HFFc6 (cell line): ENCODE measurements at places on chromosomes 2 and 18. TPM values are rescaled to one million over a fixed set of nuclear protein-coding genes. Genes with fewer than 3 reads are reported as not detected.

GRCh38 chr2:109208071-109208950 is 79.3 kb downstream of the SH3RF3 start:
- peak; percentile 23 for DNase-seq
- no peaks in the 10 kb centered on the region for H3K36me3 ChIP-seq
- peaks cover 22% of the 10 kb centered on the region for H3K27me3 ChIP-seq
- H3K4me1 ChIP-seq = peaks cover 34% of the 10 kb centered on the region
- no peak overlapping the region; the same call in 1 of the 2 replicates for H3K27ac ChIP-seq

GRCh38 chr2:46486436-46486835 is 7.1 kb downstream of the TMEM247 start:
- H3K27ac ChIP-seq = no peak overlapping the region
- H3K36me3 ChIP-seq = no peaks in the 10 kb centered on the region
- H3K4me3 ChIP-seq = no peak overlapping the region
- H3K4me1 ChIP-seq = peaks cover 62% of the 10 kb centered on the region
- no peak for DNase-seq
- H3K27me3 ChIP-seq = peaks cover 4% of the 10 kb centered on the region; the same call in 1 of the 2 replicates

DNA sequence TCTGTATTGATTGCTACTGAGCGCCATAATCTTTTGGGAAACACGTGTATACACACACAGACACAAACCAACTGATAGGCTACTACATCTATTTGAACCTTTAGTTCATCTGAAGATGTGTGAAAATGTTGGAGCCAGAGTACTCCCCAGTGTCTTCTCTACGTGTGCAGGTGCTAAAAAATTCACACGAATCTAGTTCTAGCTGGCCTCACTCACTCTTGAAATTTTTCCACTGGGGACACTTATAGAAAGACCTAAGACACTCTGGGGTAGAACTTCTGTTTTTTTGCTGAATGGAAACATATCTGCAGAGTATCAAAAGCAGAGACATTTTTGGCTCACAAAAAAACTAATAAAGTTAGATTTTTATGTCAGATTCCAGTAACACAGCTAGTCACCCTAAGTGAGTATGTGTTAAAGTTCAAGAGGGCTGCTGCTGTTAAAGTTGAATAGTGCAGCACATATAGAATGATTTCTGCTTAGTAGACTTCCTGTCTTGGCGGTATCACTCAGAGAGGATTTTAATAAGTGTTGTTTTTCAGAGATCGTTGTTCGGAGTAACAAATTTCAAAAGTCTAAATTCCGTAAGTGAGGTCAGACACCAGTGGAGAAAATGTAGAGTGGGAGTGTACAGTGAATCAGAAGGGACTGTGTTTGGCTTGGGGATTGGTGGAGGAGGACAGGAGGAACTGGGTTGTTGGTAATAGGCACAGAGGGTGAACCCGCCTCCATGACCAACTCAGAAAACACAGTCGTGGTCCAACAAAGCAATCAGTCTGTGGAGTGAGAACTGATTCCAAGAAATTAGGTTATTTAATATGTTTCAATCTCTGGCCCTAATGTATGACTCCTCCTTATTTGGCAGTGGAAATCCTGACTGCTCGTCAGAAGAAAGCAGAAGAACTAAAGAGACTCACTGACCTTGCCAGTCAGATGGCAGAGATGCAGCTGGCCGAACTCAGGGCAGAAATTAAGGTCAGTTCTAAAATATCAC is 43.1 kb downstream of the KCTD18 start:
- H3K27ac ChIP-seq = peak overlapping the region; percentile 69
- peaks cover 44% of the 10 kb centered on the region for H3K4me1 ChIP-seq
- no peak for DNase-seq
- peaks cover 65% of the 10 kb centered on the region for H3K36me3 ChIP-seq

- no peak overlapping the region for H3K4me3 ChIP-seq
- H3K27ac ChIP-seq = no peak overlapping the region
- H3K27me3 ChIP-seq = peaks cover 1% of the 10 kb centered on the region; the same call in 1 of the 2 replicates
- no peaks in the 10 kb centered on the region for H3K4me1 ChIP-seq
Observed at GRCh38 chr2:16774091-16774490, 108.5 kb upstream of the CYRIA start.

GRCh38 chr2:96730212-96730611 is 9.7 kb downstream of the LMAN2L start:
- H3K4me3 ChIP-seq = no peak overlapping the region
- H3K4me1 ChIP-seq = peaks cover 13% of the 10 kb centered on the region
- peak; percentile 30 for DNase-seq
- H3K27me3 ChIP-seq = no peaks in the 10 kb centered on the region; the same call in 1 of the 2 replicates
- no peak overlapping the region for H3K27ac ChIP-seq

Gene ZBTB7C
- not detected in 3 replicates for total RNA-seq

Gene CYRIA
- not detected in 3 replicates for total RNA-seq
